CD8-positive, alpha-beta memory T cell (primary cell): ENCODE measurements at places on chromosomes 1 and 21.

GRCh38 chr1:47783638-47784496 lies 213.3 kb downstream of the TRABD2B start:
- no peak for DNase-seq

DNA sequence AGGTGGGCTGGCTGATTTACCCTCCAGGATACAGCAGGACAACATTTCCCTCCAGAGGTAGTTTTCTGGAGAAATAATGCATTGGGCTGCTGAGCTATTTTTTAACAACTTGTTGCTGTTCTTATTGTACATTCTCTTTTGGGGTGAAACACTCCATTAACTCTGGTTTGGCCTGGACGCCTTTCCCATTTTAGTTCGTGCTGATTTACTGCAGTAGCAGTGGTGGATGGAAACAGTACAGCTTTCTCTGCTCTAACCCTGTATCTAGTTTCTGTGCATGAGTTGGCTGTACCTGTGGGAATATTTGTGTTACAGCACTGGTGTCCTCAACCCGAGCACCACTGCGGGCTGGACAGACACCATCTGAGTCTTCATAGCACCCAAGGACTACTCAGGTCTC lies 325.3 kb downstream of the ASTN1 start:
- DNase-seq, result no peak

DNA sequence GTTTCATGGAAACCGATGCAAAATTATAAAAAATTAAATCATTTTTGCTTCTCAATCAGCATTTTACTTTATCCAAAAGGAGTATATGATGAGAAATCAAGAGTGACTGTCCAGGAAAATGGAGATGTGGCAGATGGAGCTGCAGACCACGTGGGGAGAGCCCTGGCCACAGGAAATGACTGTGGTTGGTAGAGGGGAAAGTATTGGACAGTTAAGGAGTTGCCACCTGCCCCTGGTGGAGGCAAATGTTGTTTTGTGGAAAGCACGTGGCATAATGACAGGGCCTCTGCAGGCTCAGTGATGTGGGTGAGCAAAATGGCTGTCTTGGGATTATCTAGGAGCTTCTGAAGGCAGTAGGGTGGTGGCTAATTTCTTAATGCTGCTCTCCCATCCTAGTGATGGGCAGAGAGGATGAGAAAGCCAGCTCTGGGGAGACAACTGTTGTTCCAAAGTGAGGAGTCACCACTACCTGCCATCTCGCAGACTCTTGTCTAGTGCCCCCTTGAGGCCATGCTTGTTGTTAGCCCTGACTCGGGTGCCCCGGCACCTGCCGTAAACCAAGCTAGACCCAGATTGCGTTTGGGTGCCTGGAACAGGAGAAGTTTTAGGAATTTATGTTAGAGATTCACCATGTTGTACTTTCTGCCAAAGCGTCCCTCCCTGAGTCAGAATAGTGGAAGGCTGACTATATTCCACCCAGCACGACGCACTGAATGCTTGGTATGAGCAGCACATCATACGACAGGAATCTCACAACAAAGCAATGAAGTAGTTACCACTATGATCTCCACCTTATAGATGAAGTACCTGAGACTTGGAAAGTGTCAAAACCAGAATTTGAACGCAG lies 144.0 kb downstream of the ROR1 start:
- no peak for DNase-seq

GRCh38 chr21:33330726-33331125 lies 6.0 kb downstream of the IFNAR1 start:
- DNase-seq, result no peak

- DNase-seq, result no peak
Observed at GRCh38 chr1:81477710-81478109, 323.0 kb upstream of the ADGRL2 start.
